ENCODE measurements at places on chromosomes 4 and X.

DNA sequence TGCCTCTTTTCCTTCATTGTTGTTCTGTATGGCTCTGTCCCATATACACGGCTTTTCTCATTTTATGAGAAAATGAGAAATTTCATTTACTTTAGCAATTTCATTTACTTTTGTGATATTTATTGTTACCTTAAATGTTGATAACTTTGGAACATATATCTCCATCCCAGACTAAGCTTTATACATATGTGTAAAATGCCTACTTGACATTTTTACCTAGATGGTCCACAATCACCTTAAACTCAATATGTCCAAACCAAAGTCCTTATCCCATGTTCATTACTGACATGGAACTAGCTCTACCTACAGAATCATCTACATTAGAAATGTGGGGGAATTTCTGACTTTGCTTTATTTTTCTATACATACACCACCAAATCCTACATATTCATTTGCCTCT lies 590.5 kb upstream of the CT83 start:
- no peak for DNase-seq

GRCh38 chr4:146098397-146098796 lies 77.1 kb upstream of the LSM6 start:
- DNase-seq = no peak

DNA sequence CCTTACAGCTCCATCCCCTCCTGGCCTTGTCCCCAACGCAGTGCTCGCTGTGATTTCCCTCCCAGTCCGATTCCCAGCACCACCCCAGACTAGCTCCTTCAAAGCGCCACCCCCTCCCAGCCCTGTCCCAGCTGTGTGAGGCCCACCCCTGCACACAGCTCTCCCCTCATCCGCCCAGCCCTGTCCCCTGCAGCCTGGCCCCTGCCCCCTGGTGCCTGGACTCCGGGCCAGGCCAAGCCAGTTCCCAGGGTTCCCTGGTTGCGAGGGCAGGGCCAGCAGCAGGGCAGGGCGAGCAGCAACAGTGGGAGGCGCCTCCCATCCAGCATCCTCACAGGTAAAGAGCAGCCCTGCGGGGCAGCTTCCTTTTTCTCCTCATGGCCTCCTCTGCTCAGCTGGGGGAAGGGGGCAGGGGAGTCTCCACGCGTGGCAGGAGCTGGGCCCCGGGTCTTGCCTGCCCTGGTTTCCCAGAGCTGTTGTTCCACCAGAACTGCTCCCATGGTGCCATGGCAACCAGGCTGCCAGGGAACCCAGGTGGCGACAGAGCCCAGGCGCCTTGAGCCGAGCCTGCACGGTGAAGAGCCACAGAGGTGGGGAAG lies 24.8 kb downstream of the IQSEC2 start:
- DNase-seq = no peak

DNA sequence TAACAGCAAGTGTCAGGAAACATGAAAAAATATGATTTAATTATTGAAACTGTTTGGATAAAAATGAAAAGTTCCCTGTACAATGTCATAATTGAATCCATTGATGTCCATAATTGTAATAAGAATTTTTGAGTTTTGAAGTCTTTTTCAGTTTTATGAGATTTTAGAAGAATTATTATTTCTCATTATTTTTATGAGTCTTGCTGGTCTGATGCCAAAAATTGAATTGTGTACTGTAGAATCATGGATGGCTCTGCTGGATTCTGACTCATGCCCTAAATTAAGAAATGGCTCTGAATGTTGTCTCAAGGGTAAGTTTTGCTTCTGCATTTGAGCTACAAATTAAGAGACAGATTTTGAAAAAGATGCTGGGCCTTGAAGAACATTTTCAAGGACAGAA lies 132.8 kb upstream of the MAP9 start:
- no peak for DNase-seq

DNA sequence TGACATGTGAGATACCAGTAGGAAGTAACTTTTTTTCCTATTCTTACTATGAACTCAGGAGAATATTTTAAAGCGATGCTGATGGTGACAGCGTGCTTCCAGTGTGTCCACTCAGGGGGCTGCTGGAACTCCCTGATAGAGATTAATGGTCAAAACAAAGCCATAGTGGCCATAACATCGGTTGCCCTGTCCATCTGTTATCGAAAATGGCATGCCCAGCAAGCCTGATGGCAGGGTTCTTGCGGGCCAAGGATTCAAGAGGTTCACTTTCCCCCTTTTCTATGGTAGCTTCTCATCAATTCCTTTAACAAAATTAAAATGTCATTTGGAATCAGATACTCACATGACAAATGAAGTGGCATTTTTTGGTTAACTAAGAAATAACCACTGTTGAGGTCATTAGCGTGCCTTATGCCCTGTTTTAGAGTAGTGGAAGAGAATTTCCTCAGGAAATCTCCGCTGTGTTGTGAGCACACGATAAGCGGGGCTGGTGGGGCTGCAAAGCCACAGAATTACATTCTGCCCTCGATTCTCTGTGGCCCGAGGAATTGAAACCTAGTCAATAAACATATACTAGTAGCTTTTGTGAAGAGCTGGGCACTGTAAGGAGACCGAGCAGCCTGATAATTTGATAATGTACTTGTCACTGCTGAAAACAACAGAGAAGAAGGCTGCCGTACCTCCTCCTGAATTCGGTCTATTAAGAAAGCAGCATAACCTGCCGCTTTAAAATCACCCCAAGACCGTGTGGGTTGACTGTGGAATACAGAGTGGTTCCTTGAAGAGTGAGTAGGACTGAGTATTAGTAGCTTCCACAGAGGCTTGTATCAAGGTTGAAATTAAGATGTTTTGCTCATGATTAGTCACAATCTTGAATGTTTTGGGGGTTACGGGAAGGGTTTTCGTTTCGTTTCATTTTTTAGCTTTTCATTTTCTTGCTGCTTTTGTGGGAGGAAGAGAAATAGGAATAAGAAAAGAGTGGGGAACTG lies 46.7 kb downstream of the PTCHD1 start:
- no peak for DNase-seq

GRCh38 chr4:87025614-87026041 lies 90.8 kb downstream of the AFF1 start:
- DNase-seq = no peak

GRCh38 chr4:122798917-122799316 lies 27.7 kb upstream of the FGF2 start:
- DNase-seq = no peak

GRCh38 chr4:156291317-156291716 lies 337.7 kb upstream of the CTSO start:
- no peak for DNase-seq

DNA sequence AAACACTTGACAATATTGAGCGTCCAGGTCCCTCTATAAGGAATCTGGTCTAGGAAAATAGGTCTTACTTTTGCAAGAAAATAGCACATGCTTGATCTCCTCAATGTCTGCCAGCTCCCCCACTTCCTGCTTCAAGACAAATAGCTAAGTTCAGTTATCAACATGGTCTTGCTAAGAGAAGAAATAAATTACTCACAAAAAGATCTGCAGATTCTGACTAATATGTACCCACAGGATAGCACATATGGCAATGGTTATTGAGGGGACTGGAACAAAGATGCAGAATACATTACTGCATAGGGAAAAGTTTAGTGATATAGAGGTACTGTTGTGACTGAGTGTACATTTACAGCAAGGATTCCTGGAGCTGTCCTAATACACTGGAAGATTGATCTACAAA lies 457.5 kb upstream of the GRID2 start:
- DNase-seq = no peak

GRCh38 chr4:42122237-42122636 lies 30.2 kb downstream of the BEND4 start:
- no peak for DNase-seq
